H9 (cell line): ENCODE measurements at places on chromosomes 5 and 9. TPM values are rescaled to one million over a fixed set of nuclear protein-coding genes. Genes with fewer than 3 reads are reported as not detected.

The PLPP7 gene
- total RNA-seq: 1.9 and 2.4 TPM in 2 replicates

The CCDC152 gene
- total RNA-seq: 0.13 and 0.48 TPM in 2 replicates

The GDNF gene
- not detected in 2 replicates for total RNA-seq

The CDH9 gene
- 0.61 and 0.79 TPM in 2 replicates for total RNA-seq

The FOXD4L5 gene
- 0.13 TPM in 1 of 2 replicates, not detected in the other for total RNA-seq

The PRDM9 gene
- not detected in 2 replicates for total RNA-seq

The PCDHGC4 gene
- 4.0 and 4.3 TPM in 2 replicates for total RNA-seq

The RASGRF2 gene
- 11.3 and 13.5 TPM in 2 replicates for total RNA-seq

The TMC1 gene
- total RNA-seq: 2.4 and 2.5 TPM in 2 replicates

The NPR2 gene
- 12.2 and 12.5 TPM in 2 replicates for total RNA-seq

The PLCXD3 gene
- not detected in 2 replicates for total RNA-seq

The QRFP gene
- total RNA-seq: not detected in 2 replicates

- no peak overlapping the region for H3K4me3 ChIP-seq
- H3K27ac ChIP-seq: no peak overlapping the region
- H3K36me3 ChIP-seq: no peaks in the 10 kb centered on the region
- H3K4me1 ChIP-seq: no peaks in the 10 kb centered on the region
- DNase-seq: no peak
- H3K27me3 ChIP-seq: peaks cover 2% of the 10 kb centered on the region; the same call in 1 of the 2 replicates
Measured at GRCh38 chr9:134504106-134504385, 137.6 kb upstream of the COL5A1 start.

GRCh38 chr5:134851307-134851923, 5.6 kb downstream of the C5orf24 start:
- H3K27ac ChIP-seq: no peak overlapping the region
- peaks cover 7% of the 10 kb centered on the region; the same call in 2 of the 3 replicates for H3K36me3 ChIP-seq
- DNase-seq: no peak
- no peak overlapping the region for H3K4me3 ChIP-seq
- no peaks in the 10 kb centered on the region for H3K27me3 ChIP-seq

- peaks cover 7% of the 10 kb centered on the region; the same call in 1 of the 2 replicates for H3K27me3 ChIP-seq
- no peak overlapping the region for H3K4me3 ChIP-seq
Measured at GRCh38 chr9:128424268-128424780, 3.7 kb downstream of the CERCAM start.

DNA sequence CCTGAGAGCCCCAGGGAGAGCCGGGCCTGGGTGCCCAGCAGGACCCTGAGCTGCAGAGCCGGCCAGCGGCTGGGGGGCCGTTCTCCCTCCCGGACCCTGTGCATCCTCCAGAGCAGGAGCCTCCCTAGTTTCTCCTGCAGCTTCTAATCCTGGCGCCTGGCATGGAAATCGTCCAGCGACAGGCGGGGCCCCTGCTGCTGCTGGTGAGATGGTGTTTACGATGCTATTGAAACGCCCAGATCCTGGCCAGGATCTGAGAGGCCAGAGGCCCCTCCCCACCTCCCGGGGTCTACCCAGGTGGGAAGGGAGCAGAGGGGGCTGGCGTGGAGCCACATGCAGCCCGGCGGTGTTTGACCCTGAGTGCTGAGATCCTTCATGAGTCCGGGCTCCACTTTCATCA, 38.2 kb upstream of the CEP72 start:
- DNase-seq: peak; percentile 24
- peaks cover 14% of the 10 kb centered on the region; the same call in 1 of the 2 replicates for H3K36me3 ChIP-seq
- H3K4me3 ChIP-seq: no peak overlapping the region
- H3K4me1 ChIP-seq: no peaks in the 10 kb centered on the region
- H3K27ac ChIP-seq: no peak overlapping the region

DNA sequence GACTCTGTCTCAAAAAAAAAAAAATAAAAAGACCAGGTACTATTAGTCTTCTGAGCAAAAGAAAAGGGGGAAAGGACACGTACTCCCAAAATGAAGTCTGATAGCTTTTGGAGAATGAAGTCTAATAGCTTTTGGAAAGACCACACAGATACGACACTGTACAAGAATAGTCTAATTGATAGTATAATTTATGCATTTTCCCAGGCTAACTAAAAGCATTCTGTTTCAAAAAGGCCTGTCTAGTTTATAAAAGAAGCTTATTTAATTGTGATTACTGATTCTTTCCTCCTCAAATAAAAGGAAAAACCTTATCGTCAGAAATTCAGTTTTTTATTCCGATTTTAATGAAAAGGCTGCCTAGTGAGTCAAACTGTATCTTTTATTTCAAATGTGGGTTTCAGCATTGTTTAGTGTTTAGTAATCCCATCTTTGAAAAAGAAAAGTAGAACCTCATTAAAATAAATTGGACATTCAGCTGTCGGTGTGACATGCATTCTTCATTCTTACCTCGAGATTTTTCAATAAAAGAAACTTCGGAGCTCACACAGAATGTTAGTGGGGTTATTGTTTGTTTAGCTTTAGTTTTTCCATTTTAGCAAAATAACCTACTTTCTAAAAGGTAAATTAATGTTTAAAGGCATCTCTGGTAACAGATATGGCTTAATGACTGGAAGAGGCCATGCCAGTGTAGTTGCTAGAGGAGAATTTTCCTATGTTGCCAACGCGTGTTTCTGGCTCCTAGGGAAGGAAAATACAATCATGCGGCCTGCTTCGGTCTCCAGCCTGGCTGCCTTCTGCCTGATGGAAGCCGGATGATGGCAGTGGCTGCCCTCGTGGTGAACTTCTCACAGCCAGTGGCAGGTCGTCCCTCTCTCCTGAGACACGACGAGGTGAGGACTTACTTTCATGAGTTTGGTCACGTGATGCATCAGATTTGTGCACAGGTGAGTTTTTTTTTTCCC, 70.0 kb downstream of the NLN start:
- no peaks in the 10 kb centered on the region for H3K4me1 ChIP-seq
- H3K27me3 ChIP-seq: no peaks in the 10 kb centered on the region
- H3K4me3 ChIP-seq: no peak overlapping the region
- no peak overlapping the region for H3K27ac ChIP-seq
- DNase-seq: no peak

- peaks cover 17% of the 10 kb centered on the region for H3K36me3 ChIP-seq
- H3K4me1 ChIP-seq: no peaks in the 10 kb centered on the region; the same call in 1 of the 2 replicates
- no peak overlapping the region for H3K4me3 ChIP-seq
- no peak overlapping the region for H3K27ac ChIP-seq
- H3K27me3 ChIP-seq: no peaks in the 10 kb centered on the region
- no peak for DNase-seq
Measured at GRCh38 chr5:96741891-96742309, 65.8 kb downstream of the ERAP1 start.

- H3K4me3 ChIP-seq: no peak overlapping the region
- no peak overlapping the region for H3K27ac ChIP-seq
- H3K27me3 ChIP-seq: no peaks in the 10 kb centered on the region
- H3K4me1 ChIP-seq: peaks cover 8% of the 10 kb centered on the region; the same call in 1 of the 2 replicates
Measured at GRCh38 chr9:35001285-35001677, 11.7 kb downstream of the DNAJB5 start.

DNA sequence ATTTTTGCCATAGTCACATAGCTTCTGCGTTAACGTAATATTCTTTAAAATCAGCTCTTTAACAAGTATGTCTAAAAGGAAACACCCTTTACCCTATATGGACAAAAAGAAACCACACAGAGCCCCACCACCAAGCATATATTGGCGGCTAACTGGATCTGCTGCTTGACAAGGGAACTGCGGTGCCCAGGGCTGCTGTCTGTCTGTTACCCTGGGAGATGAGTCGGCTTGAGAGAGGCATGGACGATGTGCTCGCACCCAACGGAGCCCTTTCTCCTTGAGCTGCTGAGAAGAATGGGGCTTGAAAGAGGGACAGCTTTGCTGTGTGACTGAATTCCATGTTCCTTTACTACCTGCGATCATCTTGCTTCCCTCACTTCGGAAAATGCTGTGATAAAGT, 158.6 kb upstream of the SHB start:
- H3K36me3 ChIP-seq: no peaks in the 10 kb centered on the region
- no peak for DNase-seq
- peaks cover 3% of the 10 kb centered on the region; the same call in 1 of the 2 replicates for H3K4me1 ChIP-seq
- H3K4me3 ChIP-seq: no peak overlapping the region
- H3K27me3 ChIP-seq: no peaks in the 10 kb centered on the region; the same call in 1 of the 2 replicates

DNA sequence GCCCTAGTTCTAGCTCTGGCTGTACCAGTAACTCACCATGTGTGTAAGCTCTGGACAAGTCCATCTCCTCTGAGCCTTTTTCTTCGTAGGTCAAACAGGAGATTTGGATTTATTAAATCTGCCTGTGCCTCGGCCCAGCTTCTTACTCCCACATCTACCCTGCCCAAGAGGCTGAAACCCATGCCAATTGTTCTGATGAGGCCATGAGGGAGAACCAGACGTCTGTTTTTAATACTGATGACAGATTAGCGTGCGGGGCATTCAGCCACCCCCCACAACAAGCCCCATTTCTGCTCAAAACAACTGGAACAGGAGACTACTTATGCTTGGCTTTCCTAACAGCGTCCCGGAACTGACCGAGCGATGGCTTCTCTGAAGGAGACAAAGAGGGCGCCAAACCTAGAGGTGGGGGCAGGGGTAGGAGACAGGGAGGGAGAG, 81.2 kb upstream of the TRIM32 start:
- no peak for DNase-seq
- H3K36me3 ChIP-seq: no peaks in the 10 kb centered on the region
- no peaks in the 10 kb centered on the region for H3K4me1 ChIP-seq
- no peak overlapping the region for H3K27ac ChIP-seq
- no peak overlapping the region for H3K4me3 ChIP-seq

DNA sequence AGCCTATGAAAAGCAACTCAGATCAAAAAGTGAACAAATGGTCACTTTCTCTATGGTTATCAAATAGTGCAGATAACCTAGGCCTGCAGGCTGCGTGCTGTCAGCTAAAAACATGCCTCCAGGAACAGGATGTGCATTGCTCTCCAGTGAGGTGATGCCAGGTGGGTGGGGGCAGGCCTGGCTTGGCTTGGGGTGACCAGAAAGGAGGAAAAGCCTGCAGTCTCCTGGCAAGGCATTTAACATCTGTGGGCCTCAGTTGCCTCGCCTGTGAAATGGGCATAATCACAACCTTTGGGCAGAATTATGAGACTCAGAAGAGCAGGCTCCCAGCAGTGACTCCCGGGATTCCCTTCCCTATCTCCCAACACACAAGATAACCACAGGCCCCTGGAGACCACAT, 135.9 kb downstream of the COL23A1 start:
- no peaks in the 10 kb centered on the region for H3K27me3 ChIP-seq
- H3K4me3 ChIP-seq: no peak overlapping the region
- H3K36me3 ChIP-seq: no peaks in the 10 kb centered on the region
- peak; percentile 12 for DNase-seq

DNA sequence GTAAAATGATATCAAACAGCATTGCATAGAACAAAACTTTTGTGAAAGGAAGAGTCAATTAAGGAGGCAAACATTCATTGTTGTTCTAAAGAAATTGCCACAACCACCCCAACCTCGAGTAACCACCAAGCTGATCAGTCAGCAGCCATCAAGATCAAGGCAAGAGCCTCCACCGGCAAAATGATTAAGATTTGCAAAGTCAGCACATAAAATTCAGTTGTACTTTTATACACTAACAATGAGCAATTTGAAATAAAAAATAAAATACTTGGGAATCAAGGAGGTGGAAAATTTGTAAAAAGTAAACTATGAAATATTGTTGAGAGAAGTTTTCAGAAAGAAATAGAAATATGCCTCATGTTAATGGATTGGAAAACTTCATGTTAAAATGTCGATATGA, 1118.5 kb downstream of the PTPRD start:
- no peak overlapping the region for H3K27ac ChIP-seq
- H3K36me3 ChIP-seq: peaks cover 14% of the 10 kb centered on the region
- no peak for DNase-seq

DNA sequence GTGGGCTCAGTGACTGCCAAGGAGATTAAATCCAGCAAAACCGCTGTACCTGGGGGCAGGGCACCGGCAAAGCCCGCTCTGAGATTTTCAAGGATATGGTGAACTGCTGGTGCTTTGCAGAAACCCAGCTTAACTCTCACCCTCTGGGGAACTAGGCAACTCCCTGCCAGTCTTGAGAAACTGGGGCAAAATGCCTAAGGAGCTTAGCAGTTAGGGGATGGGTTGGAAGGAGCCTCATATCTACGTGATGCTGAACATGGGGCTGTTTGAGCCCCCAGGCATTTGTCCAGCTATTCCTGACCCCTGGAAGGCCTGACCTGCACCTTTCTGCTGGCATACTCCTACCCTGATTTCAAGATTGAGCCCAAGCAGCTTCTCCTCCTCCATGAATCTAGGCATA, 108.6 kb upstream of the TBC1D2 start:
- no peak overlapping the region for H3K4me3 ChIP-seq
- no peak overlapping the region for H3K27ac ChIP-seq
- H3K36me3 ChIP-seq: peaks cover 12% of the 10 kb centered on the region
- H3K27me3 ChIP-seq: no peaks in the 10 kb centered on the region
- DNase-seq: no peak
- H3K4me1 ChIP-seq: no peaks in the 10 kb centered on the region

GRCh38 chr9:13651969-13652663, 372.6 kb upstream of the MPDZ start:
- H3K4me1 ChIP-seq: no peaks in the 10 kb centered on the region; the same call in 1 of the 2 replicates
- H3K4me3 ChIP-seq: no peak overlapping the region
- H3K27ac ChIP-seq: no peak overlapping the region
- DNase-seq: no peak
- H3K36me3 ChIP-seq: no peaks in the 10 kb centered on the region; the same call in 1 of the 2 replicates

DNA sequence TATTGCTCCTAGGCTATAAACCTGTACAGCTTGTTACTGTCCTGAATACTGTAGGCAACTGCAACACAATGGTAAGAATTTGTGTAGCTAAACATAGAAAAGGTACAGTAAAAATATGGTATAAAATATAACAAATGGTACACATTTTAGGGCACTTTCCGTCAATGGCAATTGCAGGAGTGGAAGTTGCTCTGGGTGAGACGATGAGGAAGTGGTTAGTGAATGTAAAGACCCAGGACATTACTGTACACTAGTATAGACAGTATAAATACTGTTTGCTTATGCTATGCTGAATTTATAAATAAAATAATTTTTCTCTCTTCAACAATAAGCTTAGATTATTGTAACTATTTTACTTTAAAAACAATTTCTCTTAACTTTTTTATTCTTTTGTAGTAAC, 15.6 kb upstream of the ADRB2 start:
- H3K4me3 ChIP-seq: no peak overlapping the region
- H3K4me1 ChIP-seq: no peaks in the 10 kb centered on the region
- no peak overlapping the region for H3K27ac ChIP-seq
- no peak for DNase-seq
- no peaks in the 10 kb centered on the region for H3K36me3 ChIP-seq

DNA sequence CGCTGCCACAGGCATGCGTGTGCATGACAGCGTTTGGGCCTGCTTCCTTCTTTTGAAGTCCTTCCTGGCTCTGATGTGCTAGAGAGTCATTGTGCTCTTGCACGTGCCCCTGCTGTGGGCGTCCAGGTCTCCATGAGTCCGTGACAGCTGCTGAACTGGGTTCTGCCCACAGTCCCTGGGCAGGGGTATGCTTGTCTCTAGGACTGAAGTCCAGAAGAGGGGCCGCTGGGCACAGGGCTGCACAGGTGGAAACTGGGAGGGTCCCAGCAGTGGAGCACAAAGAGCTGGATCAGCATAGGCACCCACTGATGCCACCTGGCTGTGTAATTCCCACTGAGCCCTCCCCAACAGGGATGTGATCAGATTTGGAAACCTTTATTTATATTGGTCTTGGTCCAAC, 169.4 kb downstream of the IRX2 start:
- H3K4me1 ChIP-seq: no peaks in the 10 kb centered on the region
- H3K36me3 ChIP-seq: no peaks in the 10 kb centered on the region
- no peak overlapping the region for H3K27ac ChIP-seq
- DNase-seq: no peak
- H3K27me3 ChIP-seq: no peaks in the 10 kb centered on the region

GRCh38 chr9:96638606-96639364, 16.3 kb downstream of the PRXL2C start:
- no peaks in the 10 kb centered on the region; the same call in 1 of the 2 replicates for H3K36me3 ChIP-seq
- DNase-seq: peak; percentile 53
- H3K27me3 ChIP-seq: no peaks in the 10 kb centered on the region
- no peak overlapping the region for H3K4me3 ChIP-seq
- H3K27ac ChIP-seq: no peak overlapping the region
